B cell (primary cell): ENCODE measurements at places on chromosomes 7 and 10.

GRCh38 chr7:99975782-99976521, at the start of gene AZGP1:
Gene AZGP1, minus strand, starts transcription at chr7:99976031. Its CDS starts 11 bp downstream, at chr7:99976020.
- no peak for DNase-seq

DNA sequence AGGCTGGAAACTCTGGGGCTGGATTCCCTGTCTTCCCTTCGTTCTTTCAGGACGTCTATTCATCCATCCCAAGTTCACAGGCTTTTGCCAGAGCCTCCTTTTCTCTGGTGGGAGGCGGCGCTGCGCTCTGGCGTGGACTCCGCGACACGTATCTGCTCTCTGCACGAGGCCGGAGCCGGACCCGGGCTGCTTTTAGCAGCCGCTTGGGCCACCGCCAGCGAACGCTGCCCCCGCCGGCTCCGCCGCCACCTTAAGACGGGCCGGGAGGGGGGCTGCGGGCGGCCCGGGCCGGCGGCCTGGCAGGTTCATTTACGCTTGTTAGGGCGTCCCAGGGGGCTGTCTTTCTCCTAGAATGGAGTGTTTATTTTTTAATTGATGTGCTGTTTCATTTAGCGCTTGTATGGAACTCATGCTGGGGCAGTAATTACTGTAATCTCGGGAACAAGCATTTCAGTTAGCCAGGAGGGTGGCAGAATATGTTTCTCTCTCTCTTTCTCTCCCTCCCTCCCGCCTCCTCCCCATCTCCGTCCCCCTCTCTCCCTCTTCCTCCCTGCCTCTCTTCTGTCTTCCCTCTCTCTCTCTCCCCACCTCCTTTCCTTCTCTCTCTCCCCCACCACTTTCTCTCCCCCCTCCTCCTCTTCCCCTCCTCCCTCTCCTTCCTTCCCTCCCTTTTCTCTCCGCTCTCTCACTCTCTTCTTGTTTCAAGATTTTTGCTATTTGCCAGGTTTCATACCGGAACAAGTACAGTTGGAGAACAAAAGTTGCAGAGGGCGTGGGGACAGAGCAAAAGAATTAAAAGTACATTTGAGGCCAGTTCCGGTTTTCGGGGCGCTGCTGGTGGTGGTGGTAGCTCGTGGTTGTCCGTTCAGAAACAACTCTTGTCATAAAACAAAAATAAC, 1.3 kb upstream of the FZD8 start:
- peak; percentile 45 for DNase-seq

- no peak for DNase-seq
Observed at GRCh38 chr7:117835016-117835664, 38.1 kb downstream of the CTTNBP2 start.

- DNase-seq, result no peak
Observed at GRCh38 chr10:35347121-35347562, 10.8 kb downstream of the CCNY start.

DNA sequence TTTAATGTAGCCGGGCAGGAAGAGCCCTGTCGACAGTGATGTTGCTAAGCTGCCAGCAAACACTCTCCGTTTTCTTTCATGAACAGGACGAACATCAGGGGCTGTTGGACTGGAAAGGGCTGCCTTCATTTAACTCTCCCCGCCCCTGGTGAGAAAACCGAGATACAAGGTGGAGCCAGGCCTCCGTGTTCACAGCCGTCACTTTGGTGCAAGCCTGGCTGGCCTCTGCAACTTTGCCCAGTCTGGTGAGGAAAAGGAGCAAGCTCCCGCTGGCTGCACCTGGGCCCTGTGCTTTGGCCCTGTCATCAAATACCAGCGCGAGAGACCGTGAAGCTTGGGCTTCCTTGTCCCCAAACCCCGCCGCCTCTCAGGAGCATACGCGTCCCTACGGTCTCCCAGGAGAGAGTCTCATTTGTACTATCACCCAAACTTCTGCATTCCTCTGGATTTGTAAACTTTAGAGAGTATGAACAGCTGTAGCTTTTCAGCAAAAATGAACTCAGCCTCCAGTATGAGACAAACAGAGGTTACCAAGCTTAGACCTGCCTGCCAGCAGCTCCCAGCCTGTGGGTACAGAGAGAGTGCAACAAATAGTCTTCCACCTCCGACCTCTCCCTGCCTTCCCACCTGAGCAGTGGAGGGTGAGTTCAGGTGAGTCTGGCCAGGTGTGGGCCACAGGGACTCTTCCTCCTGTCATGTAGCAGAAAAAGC, 445.3 kb upstream of the MGMT start:
- DNase-seq, result no peak

GRCh38 chr7:159191236-159191635, 46.6 kb upstream of the VIPR2 start:
- DNase-seq, result no peak

DNA sequence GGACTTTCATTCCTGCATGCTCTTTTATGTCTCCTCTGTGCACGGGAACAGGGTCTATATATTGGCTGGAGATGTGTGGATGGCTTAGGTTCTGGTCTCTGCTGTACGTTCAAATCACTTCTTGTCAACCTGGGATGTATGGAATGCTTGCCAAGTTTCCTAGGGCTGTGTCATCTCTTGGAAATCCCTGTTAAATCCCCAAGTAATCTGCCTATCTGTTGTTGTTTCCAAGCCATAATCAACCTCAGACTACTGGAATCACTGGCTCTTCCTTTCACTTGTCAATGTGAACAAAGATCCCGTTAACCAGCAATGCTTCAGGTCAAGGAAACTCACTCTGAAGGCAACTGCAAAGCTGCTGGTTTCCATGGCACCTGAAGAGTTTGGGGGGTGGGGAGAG, 93.3 kb upstream of the FAM171A1 start:
- no peak for DNase-seq

DNA sequence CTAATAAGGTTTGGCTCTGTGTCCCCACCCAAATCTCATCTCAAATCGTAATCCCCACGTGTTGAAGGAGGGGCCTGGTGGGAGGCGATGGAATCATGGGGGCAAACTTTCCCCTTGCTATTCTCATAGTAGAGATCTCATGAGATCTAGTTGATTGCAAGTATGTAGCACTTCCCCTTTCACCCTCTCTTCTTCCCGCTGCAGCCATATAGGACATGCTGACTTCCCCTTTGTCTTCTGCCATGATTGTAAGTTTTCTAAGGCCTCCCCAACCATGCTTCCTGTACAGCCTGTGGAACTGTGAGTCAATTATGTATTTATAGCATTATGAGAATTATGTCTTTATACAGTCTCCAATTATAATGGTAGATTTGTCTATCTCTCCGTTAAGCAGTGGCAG, 594.5 kb downstream of the ACTR3B start:
- DNase-seq, result no peak

DNA sequence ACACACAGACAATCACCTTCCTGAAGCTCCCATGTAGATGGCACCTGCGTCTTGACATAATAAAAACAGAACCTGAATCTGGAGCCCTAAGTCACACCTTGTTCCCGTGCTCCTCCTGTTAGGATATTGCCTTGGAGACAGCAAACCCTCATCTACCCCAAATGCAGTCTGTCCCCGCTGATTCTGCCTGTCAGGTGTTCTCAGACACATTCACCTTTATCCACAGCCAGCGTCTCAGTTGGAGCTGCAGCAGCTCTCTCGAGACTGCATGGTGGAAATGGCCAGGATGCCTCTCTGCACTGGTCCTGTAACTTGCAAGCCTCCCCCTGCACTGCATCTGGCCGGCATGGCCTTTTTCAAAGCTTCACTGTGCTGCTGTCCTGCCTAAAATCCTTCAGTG, 218.0 kb upstream of the ZNF32 start:
- DNase-seq, result no peak

DNA sequence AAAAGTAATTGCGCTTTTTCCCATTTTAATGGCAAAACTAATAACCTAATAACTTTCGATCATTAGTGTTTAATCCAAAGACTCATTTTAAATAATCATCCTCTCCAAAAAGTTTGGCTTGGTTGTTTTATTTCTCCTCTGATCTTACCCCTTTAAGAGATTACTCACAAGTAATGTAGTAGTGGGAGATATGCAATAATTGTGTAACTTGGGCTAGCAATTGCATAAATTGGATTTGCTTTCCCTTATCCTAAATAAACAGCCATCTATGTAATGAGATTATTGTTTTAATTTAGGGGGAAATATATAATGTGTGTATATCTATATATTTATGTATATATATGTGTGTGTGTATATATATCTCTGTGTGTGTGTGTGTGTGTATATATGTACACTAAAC, 82.5 kb downstream of the RNLS start:
- DNase-seq, result no peak

- DNase-seq, result peak; percentile 90
Observed at GRCh38 chr7:102306916-102307677, 20.4 kb downstream of the SH2B2 start.

- no peak for DNase-seq
Observed at GRCh38 chr10:51583976-51584375, 115.4 kb downstream of the CSTF2T start.

GRCh38 chr10:110093722-110094121, 85.9 kb downstream of the ADD3 start:
- DNase-seq, result no peak

- no peak for DNase-seq
Observed at GRCh38 chr7:117949232-117949631, 76.0 kb upstream of the CTTNBP2 start.

GRCh38 chr7:24725554-24726241, 31.6 kb downstream of the GSDME start:
- DNase-seq, result no peak

GRCh38 chr7:13802651-13803050, 186.8 kb downstream of the ETV1 start:
- DNase-seq, result no peak

DNA sequence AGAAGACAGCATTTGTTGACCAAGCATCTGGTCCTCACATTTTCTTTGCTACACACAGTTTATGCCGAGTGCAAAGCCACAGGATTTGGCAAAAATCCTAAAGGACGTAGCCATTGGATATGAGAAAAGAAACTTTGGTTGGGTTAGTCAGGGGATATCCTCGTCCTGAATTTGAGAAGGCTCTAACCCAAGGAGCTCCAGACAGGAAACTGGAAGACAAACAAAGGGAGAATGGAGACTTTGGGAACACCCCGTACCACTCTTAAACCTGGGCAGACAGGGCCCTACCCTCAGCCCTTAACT, 146.6 kb upstream of the FRMD4A start:
- DNase-seq, result no peak

GRCh38 chr10:14712991-14713424, 61.7 kb downstream of the FAM107B start:
- no peak for DNase-seq

- no peak for DNase-seq
Observed at GRCh38 chr7:111529507-111530355, 32.6 kb downstream of the IMMP2L start.

DNA sequence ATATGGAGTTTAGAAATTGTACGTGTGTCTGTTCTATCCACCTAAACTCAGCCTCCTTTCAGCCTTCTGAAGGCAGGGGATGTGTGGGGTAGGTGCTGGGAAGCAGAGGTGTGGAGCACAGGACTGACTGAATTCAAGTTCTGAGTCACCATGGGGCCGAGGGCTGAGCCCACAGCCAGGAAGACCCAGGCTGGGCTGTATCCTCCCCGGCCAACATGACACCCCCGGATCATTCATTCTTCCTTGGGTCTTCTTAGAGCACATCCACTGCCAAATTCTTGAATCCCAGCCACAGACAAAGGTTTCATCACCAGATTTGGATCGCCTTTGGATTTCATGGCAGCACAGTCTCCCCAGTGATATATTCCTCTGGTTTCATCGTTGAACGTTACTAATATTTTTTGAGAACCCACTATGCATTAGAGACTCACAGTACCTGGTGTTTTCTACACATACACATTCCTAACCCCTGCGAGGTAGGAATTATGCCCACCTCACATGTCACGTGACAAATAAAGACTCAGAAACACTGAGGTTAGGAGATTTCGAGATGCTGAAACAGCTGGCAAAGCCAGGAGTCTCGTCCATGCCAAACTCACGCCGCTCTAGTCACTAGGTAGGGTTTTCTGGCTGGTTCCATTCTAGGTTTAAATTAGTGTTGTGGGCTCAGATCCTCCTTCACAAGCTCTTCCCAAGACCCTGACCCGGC, 26.9 kb downstream of the CCDC3 start:
- DNase-seq, result no peak

GRCh38 chr7:39349452-39350123, 216.6 kb upstream of the YAE1 start:
- no peak for DNase-seq

- DNase-seq, result peak; percentile 23
Observed at GRCh38 chr7:92425311-92425947, 21.9 kb upstream of the GATAD1 start.

- no peak for DNase-seq
Observed at GRCh38 chr7:142838461-142839213, 16.2 kb upstream of the EPHB6 start.

DNA sequence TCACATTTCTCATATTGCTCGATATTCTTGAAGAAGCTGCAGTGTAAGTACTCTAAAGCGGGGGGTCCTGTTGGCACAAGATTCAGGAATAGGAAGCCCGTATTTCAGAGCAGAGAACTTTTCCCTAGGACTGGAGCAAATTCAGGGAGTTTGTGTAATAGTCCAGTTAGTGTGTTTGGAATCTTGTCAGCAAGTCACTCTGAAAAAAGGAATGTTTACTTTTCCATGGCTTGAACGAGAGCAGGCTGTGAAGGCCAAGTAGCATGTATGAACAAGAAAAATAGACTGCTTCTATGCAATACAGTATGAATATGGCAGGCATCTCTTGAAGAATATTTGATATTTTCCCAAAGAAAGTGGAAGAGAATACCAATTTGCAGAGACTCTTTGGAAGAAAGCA, 39.8 kb downstream of the CDC123 start:
- no peak for DNase-seq

- no peak for DNase-seq
Observed at GRCh38 chr10:51876979-51877378, 177.6 kb upstream of the CSTF2T start.

GRCh38 chr7:21851559-21851967, 94.1 kb downstream of the CDCA7L start:
- no peak for DNase-seq

GRCh38 chr7:155285833-155286232, 11.8 kb upstream of the INSIG1 start:
- DNase-seq, result peak; percentile 41

DNA sequence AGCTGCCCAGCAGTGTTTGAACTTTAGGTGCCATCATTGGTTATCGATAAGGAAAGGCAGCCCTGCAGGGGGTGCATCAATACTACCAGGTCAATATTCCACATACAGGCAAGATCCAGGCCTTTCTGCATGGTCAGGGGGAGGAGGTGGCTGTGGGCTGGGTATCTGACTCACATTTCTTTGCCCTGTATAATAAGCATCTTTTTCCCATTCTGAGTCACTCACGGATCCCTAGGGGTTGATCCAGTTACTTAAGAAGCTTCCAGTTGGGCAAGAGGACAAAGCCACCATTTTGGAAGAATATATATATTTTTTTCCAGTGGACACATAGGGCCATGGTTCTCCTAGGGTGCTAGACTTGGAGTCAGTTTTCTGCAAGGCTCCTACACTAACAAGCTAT, 114.2 kb upstream of the HABP2 start:
- no peak for DNase-seq

- no peak for DNase-seq
Observed at GRCh38 chr7:33885290-33886148, 19.8 kb upstream of the BMPER start.

DNA sequence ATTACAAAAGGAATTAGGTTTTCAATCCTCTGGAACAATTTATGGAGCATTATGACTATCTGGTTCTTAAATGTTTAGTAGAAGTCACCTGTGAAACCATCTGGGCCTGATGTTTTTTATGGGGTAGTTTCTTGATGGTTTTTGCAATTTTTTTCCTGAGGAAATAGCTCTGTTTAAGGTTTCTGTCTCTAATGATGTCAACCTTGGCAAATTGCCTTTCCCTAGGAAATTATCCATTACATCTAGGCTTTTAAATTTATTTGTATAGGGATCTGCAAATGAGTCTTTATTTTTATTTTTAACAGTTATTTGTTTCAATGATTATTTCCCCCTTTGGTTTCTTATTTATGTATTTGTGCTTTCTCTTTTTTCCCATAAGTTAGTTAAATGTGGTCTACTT, 222.8 kb downstream of the GALNT17 start:
- no peak for DNase-seq
